Hepatocyte (in vitro differentiated cells): ENCODE measurements at places on chromosomes 5 and 9.

GRCh38 chr9:96379461-96379860 lies 4.0 kb downstream of the SLC35D2 start:
- H3K4me3 ChIP-seq = no peak overlapping the region
- H3K4me1 ChIP-seq = peaks cover 26% of the 10 kb centered on the region
- no peak for DNase-seq
- no peak overlapping the region for H3K27ac ChIP-seq
- no peaks in the 10 kb centered on the region for H3K36me3 ChIP-seq

GRCh38 chr9:14080959-14081542 lies 232.9 kb downstream of the NFIB start:
- H3K4me3 ChIP-seq = no peak overlapping the region
- H3K27ac ChIP-seq = peak overlapping the region; percentile 57
- no peaks in the 10 kb centered on the region for H3K27me3 ChIP-seq
- H3K4me1 ChIP-seq = peaks cover 9% of the 10 kb centered on the region
- DNase-seq = no peak
- H3K36me3 ChIP-seq = no peaks in the 10 kb centered on the region

DNA sequence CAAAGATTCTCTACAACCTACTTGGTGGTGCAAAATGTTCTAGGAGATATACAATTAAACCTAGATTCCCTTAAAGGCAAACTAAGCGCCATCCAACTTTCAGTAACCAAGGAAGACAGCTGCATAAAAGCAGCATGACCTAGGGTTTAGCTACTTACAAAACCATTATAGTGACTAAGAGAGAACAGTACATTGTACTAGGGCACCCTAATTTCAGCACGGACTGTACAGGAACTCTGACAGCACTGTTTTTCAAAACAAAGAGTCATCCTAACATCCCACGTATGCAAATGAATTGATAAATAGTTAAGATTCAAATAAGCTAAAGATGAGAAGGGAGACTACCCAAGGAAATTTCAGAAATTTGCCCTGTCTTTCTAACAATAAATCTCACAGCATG lies 30.0 kb downstream of the STRBP start:
- H3K4me1 ChIP-seq = no peaks in the 10 kb centered on the region
- H3K27me3 ChIP-seq = no peaks in the 10 kb centered on the region
- no peak for DNase-seq
- no peak overlapping the region for H3K27ac ChIP-seq

GRCh38 chr5:94613583-94613982 lies 4.8 kb downstream of the KIAA0825 start:
- no peaks in the 10 kb centered on the region for H3K27me3 ChIP-seq
- H3K4me3 ChIP-seq = no peak overlapping the region
- no peak overlapping the region for H3K27ac ChIP-seq

GRCh38 chr5:156125118-156125517 lies 201.8 kb upstream of the SGCD start:
- no peaks in the 10 kb centered on the region for H3K36me3 ChIP-seq
- no peak for DNase-seq
- H3K4me3 ChIP-seq = no peak overlapping the region
- no peaks in the 10 kb centered on the region for H3K27me3 ChIP-seq
- H3K4me1 ChIP-seq = no peaks in the 10 kb centered on the region
- no peak overlapping the region for H3K27ac ChIP-seq

- no peaks in the 10 kb centered on the region for H3K27me3 ChIP-seq
- H3K27ac ChIP-seq = no peak overlapping the region
- H3K4me1 ChIP-seq = no peaks in the 10 kb centered on the region
These were observed 20.9 kb downstream of the KLHL3 start for GRCh38 chr5:137714946-137715345.

GRCh38 chr9:73116031-73116430 lies 35.6 kb upstream of the ANXA1 start:
- H3K4me1 ChIP-seq = no peaks in the 10 kb centered on the region
- no peaks in the 10 kb centered on the region for H3K27me3 ChIP-seq
- DNase-seq = peak; percentile 49
- no peak overlapping the region for H3K4me3 ChIP-seq
- H3K36me3 ChIP-seq = no peaks in the 10 kb centered on the region

DNA sequence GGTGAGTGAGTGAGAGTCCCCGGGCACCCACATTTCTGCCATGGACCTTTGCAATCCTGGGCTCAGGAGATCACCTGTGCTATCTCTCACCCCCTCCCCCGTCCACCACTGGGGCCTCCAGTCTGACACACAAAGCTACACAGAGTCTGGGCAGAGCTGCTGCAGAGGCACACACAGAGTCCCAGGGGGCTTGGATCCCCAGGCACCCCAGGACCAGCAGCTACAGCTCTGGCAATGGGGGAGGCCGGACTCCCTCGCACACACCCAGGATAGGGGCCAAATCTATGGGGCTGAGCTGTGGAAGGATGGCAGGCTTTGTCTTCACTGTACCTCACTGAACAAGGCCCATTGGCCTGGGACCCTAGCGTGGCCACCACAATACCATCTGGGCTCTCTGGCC lies 328.8 kb downstream of the MAN2A1 start:
- H3K4me3 ChIP-seq = no peak overlapping the region
- no peaks in the 10 kb centered on the region for H3K4me1 ChIP-seq
- H3K27ac ChIP-seq = no peak overlapping the region

GRCh38 chr5:169668732-169669131 lies 31.7 kb downstream of the DOCK2 start:
- H3K36me3 ChIP-seq = no peaks in the 10 kb centered on the region
- H3K27me3 ChIP-seq = peaks cover 22% of the 10 kb centered on the region
- H3K27ac ChIP-seq = no peak overlapping the region
- DNase-seq = no peak
- no peak overlapping the region for H3K4me3 ChIP-seq
- H3K4me1 ChIP-seq = no peaks in the 10 kb centered on the region

GRCh38 chr5:118687661-118688621 lies 300.4 kb downstream of the DTWD2 start:
- H3K4me3 ChIP-seq = no peak overlapping the region
- DNase-seq = no peak
- H3K27ac ChIP-seq = no peak overlapping the region
- H3K4me1 ChIP-seq = no peaks in the 10 kb centered on the region

DNA sequence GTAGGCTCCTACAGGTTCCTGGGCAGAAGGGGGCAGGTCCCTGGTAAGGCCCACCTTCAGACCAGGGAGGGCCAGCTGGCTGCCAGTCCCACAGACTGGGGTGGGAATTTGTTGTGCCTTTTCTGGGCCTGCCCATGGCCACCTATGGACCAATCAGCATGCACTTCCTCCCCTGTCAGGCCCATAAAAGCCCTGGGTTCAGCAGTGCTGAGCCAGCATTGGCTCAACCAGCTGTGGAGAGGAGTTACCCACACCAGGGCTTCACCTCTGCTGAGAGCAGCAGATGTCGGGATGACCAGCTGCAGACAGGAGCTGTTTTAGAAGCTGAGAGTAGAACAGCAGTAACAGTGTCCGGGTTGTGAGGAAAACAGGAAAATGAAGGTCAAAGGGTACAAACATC lies 373.4 kb upstream of the ACO1 start:
- no peaks in the 10 kb centered on the region for H3K36me3 ChIP-seq
- no peak for DNase-seq
- no peak overlapping the region for H3K27ac ChIP-seq
- H3K4me1 ChIP-seq = no peaks in the 10 kb centered on the region
- H3K4me3 ChIP-seq = no peak overlapping the region

DNA sequence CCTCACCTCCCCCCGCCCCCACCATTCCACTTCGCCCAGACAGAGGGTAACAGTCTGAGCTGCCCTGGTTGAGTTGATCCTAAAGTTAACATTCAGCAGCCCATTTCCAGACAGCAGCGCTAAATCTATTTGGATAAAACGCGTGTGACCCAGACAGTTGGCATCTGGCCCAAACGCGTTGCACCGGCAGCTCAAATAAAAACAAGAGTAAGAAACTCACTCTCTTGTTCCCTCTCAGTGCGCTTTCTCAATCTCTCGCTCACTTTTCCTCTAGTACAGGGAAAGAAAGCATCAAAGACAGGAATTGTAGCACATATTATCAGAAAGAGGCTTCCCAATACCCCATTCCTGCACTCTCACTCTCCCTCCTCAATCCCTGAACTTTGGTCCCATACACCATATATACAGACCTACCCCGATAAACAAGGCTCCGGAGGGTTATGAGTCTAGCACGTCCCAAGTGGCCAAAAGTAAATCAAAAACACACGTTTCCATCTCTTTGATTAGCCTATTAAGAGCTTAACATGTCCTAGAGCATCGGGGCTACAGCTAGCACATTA lies 1.3 kb downstream of the ADAMTS6 start:
- H3K27ac ChIP-seq = peak overlapping the region; percentile 93
- peaks cover 5% of the 10 kb centered on the region for H3K4me1 ChIP-seq
- peak overlapping the region; percentile 54 for H3K4me3 ChIP-seq
- peak; percentile 75 for DNase-seq
- no peaks in the 10 kb centered on the region for H3K27me3 ChIP-seq
- no peaks in the 10 kb centered on the region for H3K36me3 ChIP-seq

GRCh38 chr9:125513668-125514413 lies 193.2 kb downstream of the MAPKAP1 start:
- H3K4me3 ChIP-seq = no peak overlapping the region
- no peaks in the 10 kb centered on the region for H3K27me3 ChIP-seq
- peak overlapping the region; percentile 35 for H3K27ac ChIP-seq

- H3K27me3 ChIP-seq = no peaks in the 10 kb centered on the region
- no peak for DNase-seq
- H3K4me3 ChIP-seq = no peak overlapping the region
- no peaks in the 10 kb centered on the region for H3K4me1 ChIP-seq
These were observed 63.4 kb downstream of the CD180 start for GRCh38 chr5:67133217-67133616.

GRCh38 chr5:142544946-142545649 lies 140.8 kb downstream of the FGF1 start:
- DNase-seq = no peak
- H3K36me3 ChIP-seq = no peaks in the 10 kb centered on the region
- H3K4me1 ChIP-seq = no peaks in the 10 kb centered on the region
- peak overlapping the region; percentile 1 for H3K27ac ChIP-seq
- no peaks in the 10 kb centered on the region for H3K27me3 ChIP-seq
- H3K4me3 ChIP-seq = no peak overlapping the region

DNA sequence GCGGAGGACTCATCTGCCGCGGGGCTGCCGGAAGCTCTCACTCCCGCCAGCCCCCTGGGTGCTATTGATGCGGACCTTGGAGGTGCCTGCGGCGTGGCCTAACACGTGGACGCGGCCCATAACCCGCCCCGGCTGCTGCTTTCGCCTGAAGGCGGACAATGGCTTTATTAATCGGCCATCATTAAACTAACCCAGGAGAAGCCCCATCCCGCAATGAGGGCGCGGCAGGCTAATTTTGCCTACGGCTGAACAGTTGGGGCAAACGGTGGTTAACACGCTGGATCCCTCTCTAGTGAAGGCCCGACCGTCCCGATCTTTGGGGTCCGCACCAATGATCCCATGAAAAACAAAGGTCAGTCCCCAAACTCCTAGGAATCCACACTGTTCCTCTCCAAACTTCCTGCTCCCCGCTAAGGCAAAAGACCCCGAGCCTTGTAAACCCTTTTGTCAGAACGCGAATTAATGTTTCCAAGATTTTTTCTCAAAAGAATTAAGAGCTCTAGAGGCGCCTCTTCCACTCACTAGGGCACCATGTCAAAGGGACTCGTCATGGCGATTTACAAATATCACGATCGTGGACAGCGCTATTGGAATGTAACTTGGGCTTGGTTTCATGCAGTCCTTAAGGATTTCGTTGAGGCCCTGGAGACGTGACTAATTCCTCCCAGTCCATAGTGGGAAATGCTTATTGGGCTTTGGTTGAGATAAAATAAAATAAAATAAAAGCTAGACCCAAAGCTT lies 193.1 kb downstream of the MEF2C start:
- DNase-seq = no peak
- peaks cover 14% of the 10 kb centered on the region for H3K4me1 ChIP-seq
- no peak overlapping the region for H3K27ac ChIP-seq
- H3K4me3 ChIP-seq = no peak overlapping the region

- no peak overlapping the region for H3K4me3 ChIP-seq
- no peaks in the 10 kb centered on the region for H3K27me3 ChIP-seq
- H3K36me3 ChIP-seq = no peaks in the 10 kb centered on the region
- H3K4me1 ChIP-seq = no peaks in the 10 kb centered on the region
- DNase-seq = no peak
These were observed 213.2 kb downstream of the TMC1 start for GRCh38 chr9:72734631-72735030.

DNA sequence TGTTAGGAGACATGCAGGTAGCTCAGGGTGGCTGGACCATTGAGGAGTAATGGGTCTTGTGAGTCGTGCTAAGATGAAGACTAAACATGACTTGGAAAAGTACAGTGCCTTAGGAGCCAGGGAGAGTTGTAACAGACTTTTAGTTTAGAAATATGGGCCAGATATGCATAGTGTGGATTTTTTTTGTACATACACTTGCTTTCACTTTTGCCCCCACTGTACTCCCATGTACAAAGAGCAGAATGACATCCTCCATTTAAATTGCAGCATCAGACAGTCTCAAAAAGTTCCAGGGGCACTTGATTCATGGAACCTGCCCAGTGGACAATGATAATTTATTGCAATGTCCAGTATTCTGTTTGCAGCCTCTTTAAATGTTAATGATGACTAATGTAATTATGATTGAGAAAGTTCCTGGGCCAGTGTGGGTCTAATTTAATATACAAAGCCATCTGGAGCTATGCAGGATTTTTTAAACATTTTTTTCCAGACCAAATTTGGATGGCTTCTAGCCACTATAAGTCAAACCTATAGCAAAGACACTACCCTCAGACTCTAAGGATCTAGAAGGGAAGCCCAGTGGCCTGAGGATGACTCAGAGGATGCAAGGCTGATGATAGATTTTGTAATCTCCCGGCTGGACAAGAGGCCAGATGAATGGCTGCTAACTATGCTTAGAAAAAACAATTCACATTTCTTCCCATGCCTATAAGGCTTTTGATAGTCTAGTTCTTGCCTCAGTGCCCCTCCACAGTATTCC lies 80.1 kb downstream of the TRPC7 start:
- no peak for DNase-seq
- H3K4me3 ChIP-seq = no peak overlapping the region
- no peak overlapping the region for H3K27ac ChIP-seq
- H3K36me3 ChIP-seq = no peaks in the 10 kb centered on the region
- H3K4me1 ChIP-seq = no peaks in the 10 kb centered on the region

GRCh38 chr5:97089149-97089801 lies 53.1 kb downstream of the LIX1 start:
- no peak overlapping the region for H3K27ac ChIP-seq
- H3K4me1 ChIP-seq = no peaks in the 10 kb centered on the region
- H3K27me3 ChIP-seq = no peaks in the 10 kb centered on the region
- no peak for DNase-seq
- no peaks in the 10 kb centered on the region for H3K36me3 ChIP-seq

DNA sequence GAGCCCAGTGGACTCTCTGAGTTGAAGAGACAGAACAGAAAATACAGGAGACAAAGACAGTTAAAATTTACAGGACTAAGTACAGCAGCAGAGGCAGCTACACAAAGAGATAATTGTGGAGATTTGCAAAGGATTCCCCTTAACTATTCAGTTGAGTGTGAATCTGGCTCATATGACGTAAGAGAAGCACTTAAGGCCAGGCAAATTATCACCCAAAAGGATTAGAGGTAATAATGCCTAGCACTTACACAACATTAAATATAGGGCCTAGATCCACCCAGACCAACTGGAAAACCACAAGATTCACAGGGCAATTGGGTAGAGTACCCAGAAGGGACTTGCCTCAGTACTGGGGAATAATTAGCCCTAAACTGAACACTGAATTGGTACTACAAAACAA lies 41.3 kb downstream of the ADAMTS6 start:
- H3K36me3 ChIP-seq = no peaks in the 10 kb centered on the region
- no peak for DNase-seq
- no peaks in the 10 kb centered on the region for H3K4me1 ChIP-seq
